ENCODE measurements at places on chromosomes 6 and 20. TPM values are rescaled to one million over a fixed set of nuclear protein-coding genes. Genes with fewer than 3 reads are reported as not detected.

- DNase-seq: peak; percentile 75
Observed at GRCh38 chr20:4666001-4666479, 55.7 kb upstream of the PRND start.

GRCh38 chr6:157187182-157188083 is 135.9 kb downstream of the TMEM242 start:
- no peak for DNase-seq

GRCh38 chr6:141267420-141267819 is 865.3 kb upstream of the GJE1 start:
- DNase-seq: no peak

- DNase-seq: no peak
Observed at GRCh38 chr6:135962731-135963130, 111.2 kb downstream of the PDE7B start.

- DNase-seq: no peak
Observed at GRCh38 chr6:119800526-119800925, 451.0 kb upstream of the MAN1A1 start.

NKX2-2 gene
- total RNA-seq: not detected

Data from vagina (tissue), 2 donors.